ENCODE measurements at places on chromosomes 2 and 18. TPM values are rescaled to one million over a fixed set of nuclear protein-coding genes. Genes with fewer than 3 reads are reported as not detected.

DNA sequence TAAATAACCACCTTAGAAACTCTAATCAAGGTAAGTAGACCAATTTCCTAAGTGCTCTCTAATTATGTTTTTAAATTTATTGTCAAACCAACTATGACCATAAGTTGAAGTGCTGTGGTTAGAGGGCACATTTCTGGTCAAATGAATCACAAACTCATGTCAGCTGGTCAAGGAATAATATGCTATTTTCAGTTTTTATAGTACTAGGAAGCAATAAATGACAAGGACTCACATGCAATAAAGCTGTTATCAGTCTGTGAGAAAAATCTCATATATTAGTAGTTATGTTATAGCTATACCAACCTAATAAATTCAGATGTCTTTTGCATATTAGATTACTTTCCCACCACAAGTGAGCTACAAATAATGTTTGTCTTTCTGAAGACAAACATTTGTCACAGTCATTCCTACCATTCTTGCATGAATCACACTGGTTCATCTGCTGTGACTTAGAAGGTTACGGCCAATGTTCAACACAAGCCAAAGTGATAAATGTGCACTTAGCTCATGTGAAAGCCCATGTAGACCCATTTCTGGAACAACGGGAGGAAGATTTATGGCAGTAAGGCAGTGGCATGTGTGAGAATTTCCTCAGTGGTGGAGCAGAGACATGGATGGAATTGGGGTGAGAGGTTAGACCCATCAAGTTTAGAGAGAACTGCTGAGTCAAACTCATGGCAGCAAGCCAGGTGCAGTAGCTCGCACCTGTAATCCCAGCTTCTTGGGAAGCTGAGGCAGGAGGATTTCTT, 27.4 kb upstream of the CCNYL1 start:
- DNase-seq = peak; percentile 85

DNA sequence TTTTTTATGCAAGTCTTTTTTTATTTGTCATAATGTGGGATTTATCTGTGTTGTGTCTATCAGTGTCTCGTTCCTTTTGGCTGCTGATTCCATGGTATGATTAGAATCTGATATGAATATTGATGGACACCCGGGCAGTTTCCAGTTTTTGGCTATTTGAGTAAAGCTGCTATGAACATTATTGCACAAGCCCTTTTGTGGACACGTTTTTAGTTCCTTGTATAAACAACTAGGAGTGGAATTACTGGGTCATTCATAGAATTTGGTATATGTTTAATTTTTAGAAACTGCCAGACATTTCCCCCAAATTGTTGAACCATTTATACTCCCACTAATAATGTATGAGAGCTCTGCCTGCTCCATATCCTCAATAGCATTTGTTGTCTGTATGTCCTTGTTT, 26.6 kb downstream of the HK2 start:
- DNase-seq = no peak

GRCh38 chr18:77090546-77091174, 41.9 kb downstream of the MBP start:
- no peak for DNase-seq

GRCh38 chr2:54635554-54636152, 87.8 kb upstream of the EML6 start:
- DNase-seq = peak; percentile 24

DNA sequence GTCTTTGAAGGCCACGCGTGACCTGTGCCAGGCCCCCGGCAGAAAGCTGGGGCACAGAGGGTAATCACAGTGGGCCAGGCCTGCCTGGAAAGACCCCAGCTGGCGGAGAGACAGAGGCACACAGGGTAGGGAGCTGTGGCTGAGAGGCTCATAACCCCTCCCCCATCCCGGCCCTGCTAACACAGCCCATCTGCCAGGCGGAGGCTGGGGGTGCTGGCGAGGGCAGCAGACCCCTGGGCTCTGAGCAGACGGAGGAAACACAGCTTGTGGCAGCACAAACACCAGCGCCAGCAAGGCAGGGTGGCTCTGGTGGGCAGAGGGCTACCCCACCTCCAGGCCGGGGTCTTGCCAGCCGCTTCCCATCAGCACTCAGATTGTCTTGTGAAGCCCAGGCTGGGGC, 19.0 kb downstream of the HS6ST1 start:
- DNase-seq = no peak

The UCN gene
- 1.2 TPM for total RNA-seq

The DLX1 gene
- 5.6 TPM for total RNA-seq

The EN1 gene
- 2.9 TPM for total RNA-seq

The NPPC gene
- not detected for total RNA-seq

GRCh38 chr18:55781481-55781957, 193.5 kb upstream of the TCF4 start:
- DNase-seq = peak; percentile 82

The SLC4A5 gene
- total RNA-seq = not detected

The SOCS6 gene
- total RNA-seq = 21.9 TPM

The IL36B gene
- total RNA-seq = not detected

- DNase-seq = no peak
Observed at GRCh38 chr2:144249035-144249637, 270.8 kb downstream of the ZEB2 start.

The CFC1 gene
- not detected for total RNA-seq

The FZD7 gene
- 13.5 TPM for total RNA-seq

DNA sequence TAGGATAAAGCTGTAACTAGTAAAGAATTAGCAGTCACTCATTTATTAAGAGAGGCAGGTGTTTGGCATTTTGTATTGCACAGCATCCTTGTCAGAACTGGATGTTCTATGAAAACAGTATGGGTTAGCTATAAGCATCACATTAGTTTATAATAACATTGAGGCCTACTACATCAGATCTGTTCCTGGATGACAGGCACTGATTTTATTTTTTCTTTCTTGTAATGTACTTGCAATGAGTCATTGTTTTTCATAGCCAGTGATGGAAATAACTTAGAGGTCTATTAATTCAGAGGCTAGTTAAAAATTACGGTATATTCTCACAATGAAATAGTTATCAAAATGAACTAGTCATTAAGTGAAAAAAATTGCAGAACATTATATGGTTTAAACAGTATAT, 13.0 kb upstream of the RMDN2 start:
- DNase-seq = peak; percentile 18

The TWIST2 gene
- 28.5 TPM for total RNA-seq

DNA sequence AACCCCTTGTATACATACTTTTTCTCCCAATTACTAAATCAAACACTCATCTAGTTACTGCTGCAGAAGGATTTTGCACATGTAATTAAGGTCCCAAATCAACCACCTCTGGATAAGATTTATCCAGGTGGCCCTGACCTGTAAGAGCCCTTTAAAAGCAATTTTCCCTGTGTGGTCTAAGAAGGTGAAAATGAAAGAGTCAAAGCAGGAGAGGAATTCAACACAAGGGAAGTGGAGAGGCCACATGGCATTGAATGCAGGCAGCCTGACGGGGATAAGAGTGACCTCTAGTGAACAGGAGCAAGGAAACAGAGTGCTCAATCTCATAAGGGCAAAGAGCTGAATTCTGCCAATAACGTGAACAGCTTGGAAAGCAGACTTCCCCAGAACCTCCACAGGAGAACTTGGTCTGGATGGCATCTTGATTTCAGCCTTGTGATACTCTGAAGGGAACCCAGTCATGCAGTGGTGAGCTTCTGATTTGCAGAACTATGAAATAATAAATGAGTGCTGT, 27.2 kb downstream of the PPP3R1 start:
- peak; percentile 51 for DNase-seq

GRCh38 chr2:29147963-29148362, 32.7 kb downstream of the CLIP4 start:
- DNase-seq = no peak

The CD302 gene
- 9.0 TPM for total RNA-seq

- DNase-seq = no peak
Observed at GRCh38 chr2:16324544-16324937, 341.1 kb downstream of the CYRIA start.

DNA sequence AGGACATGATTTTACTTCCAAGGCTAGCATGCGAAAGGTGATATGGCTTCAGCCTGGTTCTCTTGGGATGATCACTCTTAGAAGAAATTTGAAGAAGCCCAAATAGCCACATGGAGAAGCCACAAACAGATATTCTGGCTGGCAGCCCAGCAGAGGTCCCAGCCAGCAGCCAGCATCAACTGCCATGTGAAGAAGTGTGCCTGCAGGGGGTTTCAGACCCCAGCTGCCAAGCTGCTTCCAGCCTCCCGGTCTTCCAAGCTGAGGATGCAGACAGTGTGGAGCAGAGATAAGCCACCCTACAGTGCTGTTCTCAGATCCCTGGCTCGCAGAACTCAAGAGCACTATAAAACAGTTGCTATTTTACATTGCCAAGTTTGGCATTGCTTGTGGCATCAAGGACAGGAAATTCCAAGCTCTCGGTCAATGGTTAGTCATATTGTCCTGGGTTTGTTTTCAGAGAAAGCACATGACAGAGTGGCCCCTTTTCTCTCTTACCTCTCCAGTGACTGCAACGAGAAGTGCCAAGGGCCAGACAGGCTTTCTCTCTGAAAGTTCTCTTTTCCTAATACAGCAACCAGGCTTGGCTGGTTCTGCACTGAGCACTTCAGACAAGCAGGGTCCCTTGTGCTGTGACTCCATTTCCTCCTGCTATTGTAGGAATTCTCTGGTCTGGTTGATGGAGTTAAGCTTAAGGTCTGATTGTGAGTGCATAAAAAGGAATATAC, 223.7 kb downstream of the ANKRD30B start:
- peak; percentile 94 for DNase-seq

DNA sequence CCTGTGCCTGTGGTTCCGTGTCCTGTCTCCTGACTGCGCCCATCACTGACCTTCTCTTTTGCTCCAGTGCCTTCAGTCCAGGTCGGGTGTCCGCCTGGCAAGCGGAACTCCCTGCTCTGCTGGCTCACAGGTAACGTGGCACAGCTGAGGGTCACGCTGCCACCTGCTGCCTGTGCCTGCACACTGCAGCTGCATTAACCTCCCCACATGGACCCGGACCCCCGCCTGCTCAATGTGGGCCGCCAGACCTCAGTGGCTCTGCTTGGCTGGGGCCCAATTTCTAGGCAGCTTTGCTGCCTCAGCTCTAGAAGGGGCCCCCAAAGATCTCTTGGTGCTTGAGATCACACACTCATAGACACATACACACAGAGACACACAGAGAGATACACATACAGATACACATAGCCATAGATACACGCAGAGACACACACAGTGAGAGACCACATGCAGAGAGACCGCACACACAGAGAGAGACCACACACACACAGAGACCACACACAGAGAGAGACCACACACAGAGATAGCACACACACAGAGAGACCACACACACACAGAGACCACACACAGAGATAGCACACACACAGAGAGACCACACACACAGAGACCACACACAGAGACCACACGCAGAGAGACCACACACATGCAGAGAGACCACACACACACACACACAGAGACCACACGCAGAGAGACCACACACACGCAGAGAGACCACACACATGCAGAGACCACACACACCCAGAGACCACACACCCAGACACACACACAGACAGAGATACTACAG, 14.9 kb upstream of the CNNM3 start:
- DNase-seq = peak; percentile 12

GRCh38 chr2:214550786-214551185, 139.9 kb downstream of the VWC2L start:
- DNase-seq = no peak

GRCh38 chr2:111159641-111160040, 38.9 kb downstream of the BCL2L11 start:
- DNase-seq = no peak

- DNase-seq = no peak
Observed at GRCh38 chr18:48021273-48021914, 90.9 kb upstream of the SMAD2 start.

DNA sequence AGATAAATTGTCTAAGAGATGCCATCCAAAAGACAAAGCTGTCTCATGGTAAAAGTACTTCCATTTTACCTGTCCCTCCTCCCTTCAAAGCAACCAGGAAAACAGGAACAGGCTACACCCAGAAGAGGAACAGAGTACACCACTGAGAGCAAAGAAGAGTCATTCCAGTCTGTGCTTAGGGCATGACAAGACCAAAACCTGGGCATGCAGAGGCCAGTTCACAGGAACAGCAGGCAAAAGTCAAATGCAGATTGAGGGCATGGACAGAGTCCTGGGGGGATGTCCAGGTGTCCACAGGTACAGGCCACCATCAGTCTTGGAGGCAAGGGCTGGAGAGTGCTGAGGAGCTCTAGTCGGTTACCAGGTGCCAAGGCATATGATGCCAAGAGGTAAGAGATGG, 23.7 kb downstream of the PLEK start:
- DNase-seq = no peak

All from LHCN-M2 (cell line).